ENCODE measurements at places on chromosomes 1 and 21. TPM values are rescaled to one million over a fixed set of nuclear protein-coding genes. Genes with fewer than 3 reads are reported as not detected.

DNA sequence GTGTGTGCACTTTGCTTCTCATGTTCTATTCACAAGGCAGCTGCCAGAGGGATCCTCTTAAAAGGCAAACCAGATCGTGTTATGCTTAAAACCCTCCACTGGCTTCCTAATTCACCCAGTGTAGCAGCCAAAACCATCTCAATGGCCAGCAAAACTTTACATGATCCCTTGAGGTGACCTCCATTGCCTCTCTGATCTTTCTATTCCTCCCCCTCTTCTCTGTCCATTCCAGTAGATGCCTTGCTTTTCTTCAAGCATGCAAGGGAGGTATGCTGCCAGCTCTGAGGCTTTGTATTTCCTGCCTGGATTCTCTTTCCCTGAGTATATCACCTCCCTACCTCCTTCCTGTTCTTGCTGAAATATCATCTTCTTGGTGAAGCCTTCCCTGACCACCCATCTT lies 93.2 kb upstream of the KCNK2 start:
- DNase-seq: no peak

- DNase-seq: no peak
These were observed 9.4 kb downstream of the COL6A1 start for GRCh38 chr21:45990741-45991605.

- DNase-seq: no peak
These were observed 38.3 kb downstream of the CEP170 start for GRCh38 chr1:243216741-243217140.

- DNase-seq: no peak
These were observed 30.2 kb downstream of the ZZZ3 start for GRCh38 chr1:77652268-77652667.

Gene C1orf53
- 4.1 TPM for polyA plus RNA-seq

GRCh38 chr1:160876311-160876710 lies 8.7 kb downstream of the ITLN1 start:
- no peak for DNase-seq

GRCh38 chr1:199834711-199835110 lies 192.8 kb upstream of the NR5A2 start:
- DNase-seq: no peak

GRCh38 chr1:3084726-3085125 lies 15.7 kb downstream of the PRDM16 start:
- DNase-seq: no peak

Gene INTS11
- 102 TPM for polyA plus RNA-seq

DNA sequence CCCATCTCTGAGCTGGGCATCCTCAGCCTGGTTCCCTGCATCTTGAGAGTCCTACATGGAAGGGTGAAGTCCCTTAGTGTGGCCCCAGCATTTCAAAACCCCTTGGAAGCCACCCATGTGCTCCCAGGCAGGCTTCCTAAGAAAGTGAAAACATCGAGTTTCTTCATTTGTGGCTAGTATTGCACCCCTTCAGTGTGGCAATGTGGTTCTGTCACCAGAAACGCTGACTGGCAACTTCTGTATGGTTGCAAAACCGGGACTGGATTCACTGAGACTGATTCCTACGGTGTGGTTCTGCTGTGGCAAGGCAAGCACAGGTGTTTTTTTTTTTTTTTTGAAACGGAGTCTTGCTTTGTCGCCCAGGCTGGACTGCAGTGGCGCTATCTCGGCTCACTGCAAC lies 9.0 kb upstream of the IFNGR2 start:
- no peak for DNase-seq

Gene DNAH14
- polyA plus RNA-seq: 67.8 TPM

Gene NBPF15
- polyA plus RNA-seq: 5.2 TPM

- no peak for DNase-seq
These were observed 18.1 kb downstream of the KHDRBS1 start for GRCh38 chr1:32031578-32032274.

Gene ATAD3A
- 36.5 TPM for polyA plus RNA-seq

All from GM23338 (cell line).